SK-N-SH (cell line): ENCODE measurements at places on chromosomes 2 and 18. TPM values are rescaled to one million over a fixed set of nuclear protein-coding genes. Genes with fewer than 3 reads are reported as not detected.
A peak's percentile ranks its signal among the peaks of the same experiment; 100 is the strongest.

- H3K36me3 ChIP-seq, result peaks cover 41% of the 10 kb centered on the region
- H3K27me3 ChIP-seq, result no peaks in the 10 kb centered on the region
- peaks cover 27% of the 10 kb centered on the region for H3K4me1 ChIP-seq
- peak overlapping the region; percentile 90 for H3K27ac ChIP-seq
These were observed 3.9 kb downstream of the RND3 start for GRCh38 chr2:150483532-150483931.

GRCh38 chr2:110866045-110866444, 133.7 kb downstream of the ACOXL start:
- peaks cover 12% of the 10 kb centered on the region; the same call in 1 of the 2 replicates for H3K27me3 ChIP-seq
- H3K27ac ChIP-seq, result no peak overlapping the region
- H3K4me1 ChIP-seq, result no peaks in the 10 kb centered on the region
- DNase-seq, result no peak
- no peaks in the 10 kb centered on the region for H3K36me3 ChIP-seq
- no peak overlapping the region for H3K4me3 ChIP-seq

GRCh38 chr2:221997100-221997499, 301.7 kb downstream of the PAX3 start:
- no peaks in the 10 kb centered on the region for H3K36me3 ChIP-seq
- H3K4me3 ChIP-seq, result no peak overlapping the region
- H3K4me1 ChIP-seq, result no peaks in the 10 kb centered on the region
- DNase-seq, result no peak
- no peaks in the 10 kb centered on the region for H3K27me3 ChIP-seq

- no peaks in the 10 kb centered on the region for H3K27me3 ChIP-seq
- no peaks in the 10 kb centered on the region for H3K36me3 ChIP-seq
- DNase-seq, result peak; percentile 45
- H3K4me3 ChIP-seq, result no peak overlapping the region
- H3K27ac ChIP-seq, result peak overlapping the region; percentile 80
These were observed 73.7 kb upstream of the RMDN2 start for GRCh38 chr2:37851428-37851827.

- peaks cover 4% of the 10 kb centered on the region for H3K4me1 ChIP-seq
- no peaks in the 10 kb centered on the region for H3K27me3 ChIP-seq
- H3K27ac ChIP-seq, result no peak overlapping the region
- H3K36me3 ChIP-seq, result no peaks in the 10 kb centered on the region
These were observed 4.3 kb downstream of the REL start for GRCh38 chr2:60885683-60886082.

DNA sequence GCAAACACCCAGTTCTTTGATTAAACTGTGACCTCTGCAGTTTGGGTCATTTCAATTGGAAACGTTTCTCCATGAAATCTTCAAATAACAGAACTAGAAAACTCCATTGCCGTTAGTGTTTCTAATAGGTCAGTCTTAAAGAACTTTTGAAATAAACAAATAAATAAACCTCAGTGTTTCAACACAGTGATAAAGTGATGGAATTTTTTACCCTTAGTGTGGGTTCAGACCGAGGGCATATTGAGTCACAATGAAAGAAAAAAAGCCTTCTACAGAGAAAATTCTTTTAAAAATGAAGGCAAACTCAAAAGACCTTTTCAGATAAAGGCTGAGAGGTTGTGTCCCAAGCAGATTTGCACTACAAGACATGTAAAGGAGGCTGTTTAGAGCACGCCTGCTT, 149.6 kb downstream of the NCKAP5 start:
- no peaks in the 10 kb centered on the region for H3K27me3 ChIP-seq
- no peak for DNase-seq
- H3K4me1 ChIP-seq, result no peaks in the 10 kb centered on the region; the same call in 1 of the 2 replicates
- H3K4me3 ChIP-seq, result no peak overlapping the region
- H3K27ac ChIP-seq, result no peak overlapping the region

DNA sequence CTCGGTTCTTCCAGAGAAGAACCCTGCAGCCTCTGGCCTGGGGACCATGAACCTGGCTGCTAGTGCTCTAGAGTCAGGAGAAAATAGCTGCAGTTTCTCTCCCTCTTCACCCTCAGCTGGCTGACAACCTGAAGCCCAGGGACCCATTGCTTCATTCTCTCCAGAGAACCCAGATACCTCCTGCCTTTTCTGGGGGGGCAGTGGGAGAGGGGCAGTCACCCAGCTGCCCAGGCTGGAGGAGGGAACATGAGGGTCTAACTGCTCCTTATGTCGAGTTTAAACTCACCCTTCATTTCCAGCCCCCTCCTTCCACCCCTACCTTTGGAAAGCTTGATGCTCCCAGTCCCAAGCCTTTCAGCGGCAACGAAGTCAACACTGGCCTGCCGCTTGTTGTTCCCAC, 7.6 kb upstream of the ZFAND2B start:
- no peaks in the 10 kb centered on the region for H3K4me1 ChIP-seq
- no peak overlapping the region for H3K4me3 ChIP-seq
- H3K27ac ChIP-seq, result no peak overlapping the region
- H3K27me3 ChIP-seq, result peaks cover 8% of the 10 kb centered on the region; the same call in 1 of the 2 replicates
- no peaks in the 10 kb centered on the region for H3K36me3 ChIP-seq
- DNase-seq, result no peak

- H3K27ac ChIP-seq, result peak overlapping the region; percentile 43; the same call in 1 of the 2 replicates
- no peak for DNase-seq
- peaks cover 40% of the 10 kb centered on the region for H3K36me3 ChIP-seq
- H3K4me3 ChIP-seq, result no peak overlapping the region
- H3K27me3 ChIP-seq, result no peaks in the 10 kb centered on the region
These were observed 48.4 kb downstream of the TANK start for GRCh38 chr2:161208527-161209139.

- no peaks in the 10 kb centered on the region for H3K4me1 ChIP-seq
- no peaks in the 10 kb centered on the region for H3K36me3 ChIP-seq
- H3K27ac ChIP-seq, result no peak overlapping the region
- DNase-seq, result no peak
These were observed 26.5 kb upstream of the ZNF516 start for GRCh38 chr18:76521417-76522121.

DNA sequence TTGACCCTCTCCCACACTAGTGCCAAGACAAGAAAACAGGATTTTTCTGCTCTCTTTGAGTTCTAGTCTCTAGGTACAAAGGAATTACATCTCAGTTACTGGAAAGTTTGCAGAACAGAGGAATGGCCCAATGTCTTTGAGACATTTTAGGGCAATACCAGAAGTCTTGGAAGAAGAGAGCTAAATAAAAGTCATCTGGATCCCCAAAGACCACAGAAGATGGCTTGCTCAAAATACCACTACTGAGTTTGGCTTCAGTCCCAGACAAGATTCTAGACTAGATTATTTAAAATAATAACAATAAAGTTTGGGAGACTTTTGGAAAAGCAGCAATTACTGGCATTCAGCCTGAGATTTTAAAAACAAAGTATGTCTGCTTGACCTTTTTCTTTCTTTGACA, 61.9 kb upstream of the HK2 start:
- H3K4me1 ChIP-seq, result peaks cover 10% of the 10 kb centered on the region; the same call in 1 of the 2 replicates
- H3K4me3 ChIP-seq, result no peak overlapping the region
- DNase-seq, result no peak
- H3K27ac ChIP-seq, result peak overlapping the region; percentile 27; the same call in 1 of the 2 replicates
- H3K36me3 ChIP-seq, result no peaks in the 10 kb centered on the region

GRCh38 chr2:5756272-5756671, 64.1 kb downstream of the SOX11 start:
- H3K27ac ChIP-seq, result no peak overlapping the region
- H3K27me3 ChIP-seq, result no peaks in the 10 kb centered on the region
- no peak for DNase-seq
- H3K36me3 ChIP-seq, result no peaks in the 10 kb centered on the region

- peaks cover 4% of the 10 kb centered on the region; the same call in 1 of the 2 replicates for H3K4me1 ChIP-seq
- no peak overlapping the region for H3K27ac ChIP-seq
- DNase-seq, result no peak
- H3K27me3 ChIP-seq, result no peaks in the 10 kb centered on the region
These were observed 13.4 kb downstream of the MEIS1 start for GRCh38 chr2:66448136-66448991.

GRCh38 chr2:235458839-235459273, 35.0 kb upstream of the AGAP1 start:
- H3K27me3 ChIP-seq, result peaks cover 7% of the 10 kb centered on the region; the same call in 1 of the 2 replicates
- no peaks in the 10 kb centered on the region for H3K36me3 ChIP-seq
- H3K27ac ChIP-seq, result no peak overlapping the region
- no peaks in the 10 kb centered on the region for H3K4me1 ChIP-seq

- no peaks in the 10 kb centered on the region for H3K36me3 ChIP-seq
- no peak overlapping the region for H3K27ac ChIP-seq
- H3K4me1 ChIP-seq, result no peaks in the 10 kb centered on the region
- DNase-seq, result no peak
- no peak overlapping the region for H3K4me3 ChIP-seq
These were observed 183.9 kb upstream of the LINC00305 start for GRCh38 chr18:64332835-64333234.

DNA sequence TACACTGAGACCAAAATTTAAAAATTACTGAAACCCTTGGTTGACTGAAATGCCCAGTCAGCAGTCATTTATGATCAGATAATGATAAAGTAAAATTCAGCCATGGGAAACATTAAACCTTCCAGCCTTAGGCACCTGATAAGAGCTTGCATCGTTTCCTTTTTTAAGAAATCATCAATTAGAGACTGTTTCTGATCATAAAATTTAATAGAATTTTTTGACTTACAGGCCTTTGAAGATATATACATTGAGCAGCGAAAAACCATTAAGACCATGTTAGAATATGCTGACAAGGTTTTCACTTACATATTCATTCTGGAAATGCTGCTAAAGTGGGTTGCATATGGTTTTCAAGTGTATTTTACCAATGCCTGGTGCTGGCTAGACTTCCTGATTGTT, 99.6 kb upstream of the CSRNP3 start:
- peaks cover 13% of the 10 kb centered on the region; the same call in 1 of the 2 replicates for H3K4me1 ChIP-seq
- no peak overlapping the region for H3K4me3 ChIP-seq
- no peak for DNase-seq
- H3K27ac ChIP-seq, result no peak overlapping the region
- H3K27me3 ChIP-seq, result no peaks in the 10 kb centered on the region
- H3K36me3 ChIP-seq, result peaks cover 11% of the 10 kb centered on the region

GRCh38 chr2:33068261-33068660, 121.5 kb downstream of the LTBP1 start:
- H3K36me3 ChIP-seq, result no peaks in the 10 kb centered on the region
- no peak overlapping the region for H3K4me3 ChIP-seq
- no peaks in the 10 kb centered on the region for H3K27me3 ChIP-seq
- no peak for DNase-seq

DNA sequence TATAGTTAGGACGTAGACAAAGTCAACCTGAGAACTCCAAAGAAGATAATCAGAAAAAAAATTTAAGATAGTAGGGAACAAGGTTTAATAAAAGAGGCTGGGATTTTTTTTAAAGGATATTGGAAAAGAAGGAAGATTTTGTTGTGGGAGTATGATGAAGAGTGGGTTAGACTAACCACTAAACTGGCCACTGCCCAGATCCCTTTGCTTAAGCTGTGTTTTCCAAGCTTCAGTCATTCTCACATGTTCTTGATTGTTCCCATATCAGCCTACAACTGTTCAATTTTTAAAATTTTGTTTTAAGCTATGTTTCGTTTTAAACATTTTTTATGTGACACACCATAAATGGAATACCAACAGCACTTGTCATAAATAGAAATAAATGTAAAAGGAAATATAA, 284.5 kb upstream of the MMADHC start:
- no peak overlapping the region for H3K4me3 ChIP-seq
- H3K36me3 ChIP-seq, result no peaks in the 10 kb centered on the region
- DNase-seq, result no peak
- no peaks in the 10 kb centered on the region for H3K27me3 ChIP-seq

GRCh38 chr2:78585871-78586270, 439.6 kb upstream of the REG3G start:
- H3K4me3 ChIP-seq, result no peak overlapping the region
- no peaks in the 10 kb centered on the region for H3K36me3 ChIP-seq
- H3K27me3 ChIP-seq, result no peaks in the 10 kb centered on the region
- no peak overlapping the region for H3K27ac ChIP-seq

GRCh38 chr2:215729985-215730620, 283.2 kb downstream of the MREG start:
- H3K4me1 ChIP-seq, result no peaks in the 10 kb centered on the region
- H3K27ac ChIP-seq, result no peak overlapping the region; the same call in 1 of the 2 replicates
- no peaks in the 10 kb centered on the region for H3K36me3 ChIP-seq
- no peaks in the 10 kb centered on the region for H3K27me3 ChIP-seq
- no peak overlapping the region for H3K4me3 ChIP-seq
- no peak for DNase-seq

DNA sequence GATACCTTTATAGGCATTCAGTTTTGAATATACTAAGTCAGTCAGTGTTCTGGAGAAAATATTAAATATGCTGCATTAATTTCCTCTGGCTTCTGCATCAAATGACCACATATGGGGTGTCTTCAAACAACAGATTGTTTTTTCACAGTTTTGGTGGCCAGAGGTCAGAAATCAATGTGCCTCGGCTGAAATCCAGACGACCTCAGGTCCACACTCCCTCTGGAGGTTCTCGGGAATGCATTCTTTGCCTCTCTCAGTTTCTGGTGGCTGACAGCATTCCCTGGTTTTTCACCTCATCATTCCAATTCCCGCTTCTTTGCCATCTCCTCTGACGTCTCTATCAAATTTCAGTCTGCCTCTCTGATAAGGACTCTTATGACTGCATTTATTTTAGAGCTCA, 142.3 kb downstream of the ZNF407 start:
- no peaks in the 10 kb centered on the region for H3K36me3 ChIP-seq
- no peaks in the 10 kb centered on the region for H3K27me3 ChIP-seq
- H3K27ac ChIP-seq, result no peak overlapping the region

DNA sequence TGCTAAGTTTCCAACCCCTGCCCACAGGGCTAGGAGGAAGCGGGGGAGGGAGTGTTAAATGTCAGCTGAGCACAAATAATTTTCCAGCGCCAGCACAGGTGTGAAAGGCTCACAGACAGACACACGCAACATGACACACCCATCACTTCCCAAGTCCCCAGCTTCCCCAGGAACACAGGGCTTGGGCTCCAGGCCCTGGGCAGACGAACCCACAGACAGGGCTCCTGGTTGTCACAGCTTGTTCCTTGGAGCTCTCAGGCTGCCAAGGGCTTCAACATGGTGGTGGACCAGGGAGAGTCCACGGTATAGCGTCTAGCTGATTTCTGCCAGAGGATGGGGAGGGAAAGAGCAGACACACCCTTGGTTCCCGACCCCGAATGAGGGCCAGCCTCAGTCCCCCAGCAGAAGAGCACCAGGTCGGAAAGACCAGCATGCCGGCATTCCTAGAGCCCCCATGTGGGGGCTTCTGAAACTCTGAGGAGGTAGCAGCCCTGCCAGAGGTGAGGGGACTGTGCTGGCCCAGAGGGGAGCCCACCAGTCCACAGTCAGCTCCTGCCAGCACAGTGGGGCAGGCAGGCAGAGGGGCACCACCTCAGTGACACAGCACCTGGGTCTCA, 1.9 kb downstream of the DUSP2 start:
- no peaks in the 10 kb centered on the region for H3K36me3 ChIP-seq
- no peaks in the 10 kb centered on the region for H3K27me3 ChIP-seq
- no peak overlapping the region for H3K27ac ChIP-seq
- H3K4me1 ChIP-seq, result peaks cover 51% of the 10 kb centered on the region

GRCh38 chr2:232310121-232310520, 68.4 kb upstream of the ALPP start:
- no peaks in the 10 kb centered on the region for H3K27me3 ChIP-seq
- H3K27ac ChIP-seq, result no peak overlapping the region
- no peak overlapping the region for H3K4me3 ChIP-seq
- no peaks in the 10 kb centered on the region; the same call in 1 of the 2 replicates for H3K36me3 ChIP-seq
- DNase-seq, result no peak
- no peaks in the 10 kb centered on the region for H3K4me1 ChIP-seq

GRCh38 chr2:216833061-216833460, 26.8 kb downstream of the TNP1 start:
- H3K4me1 ChIP-seq, result peaks cover 7% of the 10 kb centered on the region; the same call in 1 of the 2 replicates
- DNase-seq, result no peak
- no peaks in the 10 kb centered on the region for H3K27me3 ChIP-seq
- H3K27ac ChIP-seq, result no peak overlapping the region

The KIAA2012 gene
- 0.07 and 0.11 TPM in 2 replicates for polyA plus RNA-seq

The APCDD1 gene
- polyA plus RNA-seq, result 0.02 TPM in 1 of 2 replicates, not detected in the other

The SKOR2 gene
- polyA plus RNA-seq, result not detected in 2 replicates

The TM4SF20 gene
- polyA plus RNA-seq, result 0.03 and 0.13 TPM in 2 replicates

The OSBPL6 gene
- polyA plus RNA-seq, result 2.7 and 3.3 TPM in 2 replicates
